ENCODE measurements at places on chromosomes 5 and 9.

GRCh38 chr9:123457583-123457982 lies 101.6 kb downstream of the CRB2 start:
- DNase-seq, result no peak

DNA sequence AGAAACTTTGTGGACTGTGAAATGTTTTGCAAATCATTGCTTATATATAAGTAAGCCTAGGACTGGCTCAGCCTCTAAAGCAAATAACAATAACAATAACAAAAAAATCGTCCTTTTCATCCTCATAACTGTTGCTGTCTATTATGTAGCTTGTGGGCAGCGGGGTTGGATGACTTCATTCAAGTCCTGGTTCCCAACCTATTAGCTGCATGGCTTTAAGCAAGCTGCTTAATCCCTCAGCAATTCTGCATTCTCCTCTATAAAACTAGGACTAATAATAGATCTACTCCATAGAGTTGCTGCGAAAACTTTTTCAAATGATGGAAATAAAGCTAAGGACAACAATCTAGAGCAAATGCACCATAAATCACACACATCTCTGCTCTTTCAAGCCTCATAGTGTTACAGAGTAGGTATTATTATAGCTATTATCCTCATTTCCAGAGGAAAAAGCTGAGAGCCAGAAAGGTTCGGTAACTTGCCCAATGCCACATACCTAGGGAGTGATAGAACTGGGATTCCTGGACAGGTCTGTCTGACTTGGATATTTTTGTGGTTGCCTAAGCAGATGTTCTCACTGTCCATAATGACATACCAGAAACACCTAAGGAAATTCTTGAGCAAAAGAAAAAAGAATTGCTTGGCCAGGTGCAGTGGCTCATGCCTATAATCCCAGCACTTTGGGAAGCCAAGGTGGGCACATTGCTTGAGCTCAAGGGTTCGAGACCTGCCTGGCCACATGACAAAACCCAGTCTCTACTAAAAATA lies 98.8 kb upstream of the ADRA1B start:
- no peak for DNase-seq

- no peak for DNase-seq
These were observed 8.1 kb downstream of the UBQLN1 start for GRCh38 chr9:83699615-83700014.

DNA sequence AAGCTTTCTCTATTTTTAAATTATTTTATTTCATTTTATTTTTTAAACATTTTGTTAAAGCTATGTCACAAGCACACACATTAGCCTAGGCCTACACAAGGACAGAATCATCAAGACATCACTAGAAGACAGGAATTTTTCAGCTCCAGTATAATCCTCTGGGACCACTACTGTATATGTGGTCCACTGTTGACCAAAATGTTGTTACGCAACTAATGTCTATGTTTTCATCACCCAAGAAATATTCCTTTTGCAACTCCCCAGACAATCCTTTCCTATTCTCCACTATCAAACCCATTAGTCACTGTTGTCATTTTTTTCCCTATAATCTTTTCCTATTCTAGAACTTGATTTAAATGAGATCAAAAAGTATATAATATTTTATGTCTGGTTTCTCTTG lies 2371.7 kb upstream of the C9orf72 start:
- DNase-seq, result no peak

- no peak for DNase-seq
These were observed 146.0 kb downstream of the CACNA1B start for GRCh38 chr9:138023394-138024124.

GRCh38 chr5:118722122-118723020 lies 266.0 kb downstream of the DTWD2 start:
- DNase-seq, result no peak

- DNase-seq, result no peak
These were observed 130.2 kb upstream of the ELL2 start for GRCh38 chr5:96091874-96092273.

GRCh38 chr9:136773386-136774044 lies 9.2 kb upstream of the LCN15 start:
- peak; percentile 26 for DNase-seq

DNA sequence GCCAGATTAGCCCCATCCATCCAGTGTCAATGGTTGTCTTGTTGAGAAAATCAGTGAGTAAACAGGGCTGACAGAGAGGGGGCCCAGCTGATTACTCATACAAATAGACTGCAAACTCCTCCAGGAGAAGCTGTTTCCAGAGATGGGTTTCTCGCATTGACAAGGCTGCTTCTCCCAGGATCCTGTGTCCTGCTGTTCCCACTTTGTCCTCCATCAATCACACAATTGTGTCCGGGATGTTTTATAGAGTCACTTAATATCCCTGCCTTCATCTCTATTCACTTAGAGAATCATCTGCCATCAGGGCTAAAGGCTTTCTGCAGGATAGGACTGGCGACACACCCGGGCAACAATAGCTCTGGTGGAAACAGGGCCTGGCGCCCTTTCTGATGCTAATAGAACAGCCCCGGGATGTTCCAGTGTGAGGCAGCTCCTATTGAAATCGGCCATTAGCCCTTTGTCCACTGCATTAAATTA lies 71.7 kb upstream of the TBCA start:
- no peak for DNase-seq

- DNase-seq, result peak; percentile 40
These were observed 1.2 kb downstream of the TTC33 start for GRCh38 chr5:40754381-40755092.

- peak; percentile 68 for DNase-seq
These were observed 83.3 kb downstream of the ZNF608 start for GRCh38 chr5:124663101-124663506.

DNA sequence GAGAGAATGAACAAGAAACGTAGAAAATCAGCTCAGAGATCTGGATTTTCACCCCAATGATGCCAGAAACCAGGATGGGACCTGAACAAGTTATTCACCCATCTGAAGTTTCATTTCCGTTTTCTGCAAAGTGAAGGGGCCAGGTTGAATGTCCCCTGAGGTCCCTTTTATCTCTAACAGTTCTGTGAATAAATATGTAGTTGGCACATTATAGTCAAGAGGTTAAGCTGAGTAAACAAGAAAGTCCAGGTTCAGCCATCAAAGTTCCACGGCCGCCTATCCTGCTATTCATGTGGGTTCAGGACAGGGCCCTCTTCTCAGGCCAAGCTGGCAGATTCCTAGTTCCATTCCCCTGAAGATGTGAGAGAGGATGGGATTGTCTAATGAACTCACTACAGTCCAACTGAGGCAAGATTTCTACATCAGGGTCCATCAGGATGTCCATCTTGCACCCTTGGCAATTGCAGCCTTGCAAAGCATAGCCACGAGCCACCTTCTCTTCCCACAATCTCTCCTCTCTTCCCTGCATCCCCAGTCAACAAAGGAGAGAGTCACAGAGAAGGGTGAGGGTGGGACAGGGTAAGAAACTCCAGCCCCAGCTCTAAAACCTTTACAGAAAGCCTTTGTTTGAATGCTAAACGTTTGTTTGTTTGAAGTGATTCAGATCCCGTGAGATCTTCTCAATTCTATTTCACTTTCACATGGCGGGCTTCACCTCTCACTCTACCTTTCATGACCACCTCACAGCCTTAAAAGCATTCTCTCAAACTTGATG lies 311.0 kb downstream of the SLIT3 start:
- no peak for DNase-seq

- DNase-seq, result no peak
These were observed 404.6 kb upstream of the C9orf72 start for GRCh38 chr9:27977931-27978330.

DNA sequence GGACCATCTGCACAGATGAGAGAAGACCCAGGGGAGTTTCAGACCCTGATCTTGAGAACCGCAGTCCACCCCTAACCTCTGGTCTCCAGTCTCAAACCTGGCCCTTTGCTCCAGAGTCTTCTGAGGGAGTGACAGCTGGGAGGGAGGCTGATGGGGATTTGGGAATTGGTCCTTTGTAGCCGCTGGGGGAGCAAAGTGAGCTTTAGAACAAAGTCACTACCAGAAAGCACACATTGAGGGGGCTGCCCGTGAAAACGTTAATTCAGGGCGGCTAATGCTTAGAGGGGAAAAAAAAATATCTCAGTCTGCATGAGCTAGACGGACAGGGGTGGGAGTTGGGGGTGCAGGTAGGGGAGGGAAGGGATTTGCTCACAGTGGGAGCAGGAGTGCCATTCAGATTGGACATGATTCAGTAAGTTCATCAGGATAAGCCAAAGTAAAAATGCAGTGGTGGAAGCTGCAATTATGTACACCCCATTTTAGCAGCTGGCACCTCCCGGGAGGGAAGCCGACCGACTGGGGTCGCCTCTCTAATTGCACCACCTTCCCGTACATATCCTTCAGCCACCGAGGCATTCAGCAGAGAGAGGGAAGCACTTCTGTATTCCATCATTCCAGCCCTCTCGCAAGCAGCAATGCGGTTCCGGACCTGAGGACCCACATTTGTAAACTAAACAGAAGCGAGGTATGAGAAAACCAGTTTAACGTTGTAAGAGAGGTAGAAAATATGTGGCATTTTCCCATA lies 123.4 kb upstream of the RETREG1 start:
- DNase-seq, result no peak

DNA sequence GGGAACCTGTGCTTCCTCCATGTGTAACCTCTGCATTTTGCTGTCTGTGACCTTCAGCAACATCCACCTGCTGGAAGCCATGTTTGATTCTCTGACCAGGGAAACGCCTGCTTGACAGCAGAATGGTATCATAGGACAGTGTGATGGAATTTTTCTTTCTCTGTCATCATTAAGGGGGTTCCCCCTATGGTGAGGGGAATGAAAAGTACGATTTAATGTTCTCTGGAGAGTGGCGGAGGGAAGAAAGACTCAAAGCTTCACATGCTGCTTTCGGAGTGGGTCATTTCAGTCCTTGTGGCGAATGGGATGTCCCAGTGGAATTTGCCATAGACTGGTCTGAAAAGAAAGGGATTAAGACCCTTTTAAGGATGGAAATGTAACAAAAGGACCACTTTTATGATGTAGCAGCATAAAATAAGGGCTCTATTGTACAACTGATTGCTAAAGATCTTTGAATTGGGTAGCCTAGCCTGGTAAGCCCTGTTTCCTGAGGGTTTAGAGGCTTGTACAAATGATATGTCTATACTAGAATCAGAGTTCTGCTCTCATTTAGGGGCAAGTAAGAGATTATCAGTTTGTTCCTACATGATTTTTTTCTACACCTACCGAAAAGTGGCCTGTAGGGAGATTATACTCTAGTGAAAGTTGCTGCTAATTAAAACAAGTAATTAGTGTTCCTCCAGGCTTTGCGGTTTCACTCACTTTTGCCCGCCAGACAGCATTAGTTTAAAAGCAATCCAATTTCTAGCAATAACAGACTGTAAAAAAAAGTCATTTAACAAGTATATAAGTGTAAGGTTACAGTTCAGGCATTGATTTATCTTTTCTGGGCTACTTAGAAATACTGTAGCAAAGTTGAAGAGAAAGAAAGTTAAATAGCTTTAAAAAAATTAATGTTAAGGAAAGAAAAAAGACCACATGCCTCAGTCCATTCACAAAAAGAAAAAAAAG lies 904.5 kb downstream of the NR2F1-AS1 start:
- DNase-seq, result no peak

GRCh38 chr5:98349251-98349989 lies 424.0 kb upstream of the RGMB start:
- peak; percentile 93 for DNase-seq

DNA sequence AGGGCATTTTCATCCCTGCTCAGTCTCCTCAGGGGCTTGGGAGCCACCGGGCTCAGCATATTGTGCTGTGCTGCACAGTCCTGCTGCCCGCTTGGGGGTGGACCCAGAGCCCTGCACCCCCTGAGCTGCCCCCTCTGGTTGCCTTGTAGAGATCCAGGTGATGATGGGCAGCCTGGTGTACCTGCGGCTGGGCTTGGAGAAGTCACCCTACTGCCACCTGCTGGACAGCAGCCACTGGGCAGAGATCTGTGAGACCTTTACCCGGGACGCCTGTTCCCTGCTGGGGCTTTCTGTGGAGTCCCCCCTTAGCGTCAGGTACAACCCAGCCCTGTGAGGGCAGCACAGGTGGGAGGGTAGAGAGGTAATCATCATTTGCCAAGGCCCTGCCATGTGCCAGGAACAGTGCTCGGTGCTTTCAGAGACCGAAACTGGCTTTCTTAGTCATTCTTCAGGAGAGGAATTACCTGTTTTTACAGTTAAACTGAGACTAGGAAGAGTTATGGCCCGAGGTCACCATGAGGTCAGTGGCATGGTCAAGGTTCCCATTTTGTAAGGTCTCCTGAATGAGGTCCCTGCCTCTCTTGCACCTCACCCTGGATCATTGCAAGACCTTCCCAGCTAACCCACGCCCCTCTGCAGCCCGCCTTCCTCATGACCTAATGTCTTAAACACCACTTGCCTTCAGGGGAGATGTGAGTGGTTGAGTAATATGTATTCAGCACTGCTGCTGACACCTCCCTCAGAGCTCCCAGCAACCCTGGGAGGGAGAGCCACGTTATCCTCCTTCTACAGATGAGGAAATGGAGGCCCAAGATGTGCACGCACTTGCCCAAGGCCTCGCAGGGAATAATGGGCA lies 7.5 kb downstream of the NHP2 start:
- peak; percentile 74 for DNase-seq

- peak; percentile 93 for DNase-seq
These were observed 490.2 kb downstream of the TLE4 start for GRCh38 chr9:80061940-80062339.
